ENCODE measurements at places on chromosomes 6 and 20. TPM values are rescaled to one million over a fixed set of nuclear protein-coding genes. Genes with fewer than 3 reads are reported as not detected.

- no peak for DNase-seq
Observed at GRCh38 chr20:46317685-46318177, 9.4 kb upstream of the CDH22 start.

GRCh38 chr6:372336-372911 lies 19.1 kb upstream of the IRF4 start:
- DNase-seq = no peak

DNA sequence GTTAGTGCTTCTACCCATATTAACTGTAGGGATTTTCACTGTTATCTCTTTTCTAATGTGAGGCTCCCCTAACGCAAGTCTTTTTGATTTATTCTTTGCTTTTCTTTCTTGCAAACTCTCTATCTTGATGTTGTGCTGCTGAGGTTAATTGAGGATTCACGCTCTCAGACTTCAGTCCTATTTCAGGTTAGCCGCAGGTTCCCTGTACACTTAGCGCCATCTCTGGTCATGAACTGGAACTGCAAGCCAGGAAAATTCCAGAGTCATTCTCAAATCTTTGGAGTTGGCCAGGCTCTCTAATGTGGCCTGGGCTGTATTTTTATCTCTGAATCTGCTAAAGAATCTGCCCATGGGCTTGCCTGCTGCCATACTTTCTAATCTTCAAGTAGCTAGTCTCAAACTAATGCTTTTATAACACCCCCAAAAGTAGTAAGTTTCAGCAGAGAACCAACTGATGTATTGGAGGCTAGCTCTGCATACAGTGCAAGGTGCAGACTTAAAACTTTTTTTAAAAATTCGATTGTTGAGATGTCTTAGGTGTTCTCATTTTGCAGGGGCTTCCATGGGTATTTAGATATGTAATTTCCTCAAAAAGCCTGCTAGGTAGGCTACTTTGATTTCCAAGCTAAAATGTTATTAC lies 91.1 kb upstream of the OPRM1 start:
- no peak for DNase-seq

DNA sequence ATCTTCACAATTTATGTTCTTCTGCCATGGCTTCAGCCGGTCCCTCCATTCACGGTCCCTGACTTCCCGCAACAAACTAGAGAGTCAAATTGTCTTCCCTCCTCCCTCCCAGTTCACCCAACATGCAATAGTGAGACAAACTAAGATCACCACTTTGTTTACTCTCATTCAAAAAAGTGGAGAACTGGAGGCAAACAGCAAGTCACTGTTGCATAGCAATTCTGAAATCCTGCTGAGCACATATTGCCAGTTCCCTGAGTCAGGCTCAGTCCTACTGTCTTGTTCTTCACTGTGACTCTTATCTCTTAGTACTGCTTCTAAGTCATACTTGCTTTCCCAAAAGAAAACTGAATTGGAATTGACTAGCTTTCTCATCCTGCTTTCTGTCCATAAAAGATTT lies 287.2 kb upstream of the SASH1 start:
- no peak for DNase-seq

- peak; percentile 75 for DNase-seq
Observed at GRCh38 chr6:45650524-45651135, 272.9 kb upstream of the SUPT3H start.

GRCh38 chr6:17965397-17965796 lies 22.0 kb downstream of the KIF13A start:
- no peak for DNase-seq

GRCh38 chr6:167722634-167723309 lies 103.9 kb upstream of the AFDN start:
- no peak for DNase-seq

- DNase-seq = peak; percentile 13
Observed at GRCh38 chr20:23668477-23668951, 20.3 kb downstream of the CST4 start.

GRCh38 chr6:11214084-11214833 lies 18.2 kb downstream of the NEDD9 start:
- no peak for DNase-seq

DNA sequence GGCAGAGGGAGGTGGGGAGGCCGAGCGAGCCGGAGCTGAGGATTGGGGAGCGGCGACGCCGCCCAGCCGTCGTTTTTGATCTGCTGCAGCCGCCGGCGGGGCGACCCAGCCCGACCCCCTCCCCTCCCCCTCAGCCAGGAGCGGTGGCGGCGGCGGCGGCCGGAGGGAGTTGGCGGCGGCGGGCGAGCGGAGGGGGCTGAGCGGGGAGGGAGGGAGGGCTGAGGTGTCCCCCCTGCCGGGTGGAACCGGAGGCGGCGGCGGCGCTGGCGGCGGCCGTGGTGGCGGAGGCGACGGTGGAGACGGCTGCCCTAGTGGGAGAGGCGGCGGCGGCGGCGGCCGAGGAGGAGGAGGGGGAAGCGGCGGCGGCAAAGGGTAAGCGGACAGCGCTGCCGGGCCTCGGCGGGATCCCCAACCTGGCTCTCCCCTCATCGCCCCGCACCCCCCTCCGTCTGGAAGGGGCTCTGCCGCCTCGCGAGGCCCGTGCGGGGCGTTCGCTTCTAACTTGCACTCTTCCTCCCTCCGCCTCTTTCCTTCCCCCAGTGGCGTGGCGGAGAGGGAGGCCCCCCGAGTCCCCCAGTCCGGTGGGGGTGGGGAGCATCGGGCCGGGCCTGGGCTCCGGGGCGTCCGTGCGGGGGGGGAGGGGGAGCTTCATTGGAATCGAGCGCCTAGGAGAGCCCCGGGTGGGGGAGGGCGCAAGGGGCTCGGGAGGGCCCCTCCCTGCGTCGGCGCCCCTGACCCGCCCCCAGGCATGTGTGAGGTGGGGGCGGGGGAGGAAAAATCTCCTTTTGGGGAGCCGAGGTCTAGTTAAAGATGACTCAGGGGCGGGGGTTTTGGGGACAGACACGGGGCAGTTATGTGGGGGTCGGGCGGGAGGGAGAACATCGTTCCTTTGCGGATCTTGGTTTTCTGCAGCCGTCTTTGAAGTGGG lies at the start of gene TAB2:
Gene TAB2, plus strand, starts transcription at position 69 of the 928 bp plus-strand sequence. CDS start 52,286 bp downstream, outside the sequence.
- DNase-seq = no peak

DNA sequence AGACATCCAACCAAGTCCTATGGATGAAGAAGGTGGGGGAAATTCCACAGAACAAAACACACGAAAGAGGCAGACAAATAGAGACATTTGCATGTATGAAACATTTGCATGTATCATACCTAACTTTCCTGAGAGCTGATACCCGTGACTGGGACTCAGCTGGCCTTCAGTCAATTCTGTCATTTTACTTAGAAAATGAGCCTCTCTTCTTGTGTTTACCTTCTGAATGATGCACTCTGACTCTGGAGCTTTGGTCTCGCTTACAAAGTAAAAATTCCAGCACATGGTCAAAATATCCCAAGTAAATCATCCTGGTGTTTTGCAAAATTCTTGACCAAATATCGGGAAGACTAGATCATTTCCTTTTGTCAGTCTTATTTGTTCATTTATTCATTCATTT lies 46.9 kb downstream of the MMUT start:
- no peak for DNase-seq

- no peak for DNase-seq
Observed at GRCh38 chr20:35743693-35744491, 1.8 kb upstream of the RBM39 start.

- DNase-seq = no peak
Observed at GRCh38 chr6:13579911-13580310, 5.5 kb downstream of the SIRT5 start.

DNA sequence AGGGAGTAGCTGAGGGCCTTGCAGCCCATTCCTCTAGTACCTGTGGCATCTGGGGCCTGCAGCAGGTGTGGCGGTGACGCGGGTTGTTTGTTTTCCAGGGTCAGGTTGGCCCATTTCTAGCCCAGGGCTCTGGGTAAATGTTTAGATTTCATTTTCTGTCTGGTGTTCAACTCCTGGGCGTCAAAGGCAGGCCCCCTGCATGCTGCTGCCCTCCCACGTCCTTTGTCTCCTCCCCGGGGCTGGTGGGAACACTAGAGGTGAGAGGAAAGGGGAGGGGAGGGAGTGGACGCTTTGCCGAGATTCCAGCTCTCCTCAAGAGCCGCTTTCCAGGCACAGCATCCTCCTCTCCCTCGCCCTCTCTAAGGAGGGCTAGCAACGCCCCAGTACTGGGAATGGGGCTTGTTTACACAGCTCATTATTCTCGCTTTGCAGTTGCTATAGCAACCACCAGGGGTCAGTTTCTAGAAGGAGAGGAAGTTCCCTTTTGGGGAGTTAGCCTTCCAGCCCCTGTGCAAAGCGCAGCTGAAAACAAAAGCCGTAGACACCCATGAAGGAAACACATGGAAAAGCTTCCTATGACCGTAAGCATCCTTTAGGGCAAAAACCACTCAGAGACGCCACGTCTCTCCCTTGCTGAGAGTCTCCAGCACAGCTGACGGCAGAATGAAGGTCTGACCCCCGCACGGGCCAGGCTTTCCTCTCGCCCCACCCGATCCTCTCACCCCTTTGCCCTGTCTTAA lies 170.6 kb downstream of the LY86 start:
- DNase-seq = peak; percentile 36

DNA sequence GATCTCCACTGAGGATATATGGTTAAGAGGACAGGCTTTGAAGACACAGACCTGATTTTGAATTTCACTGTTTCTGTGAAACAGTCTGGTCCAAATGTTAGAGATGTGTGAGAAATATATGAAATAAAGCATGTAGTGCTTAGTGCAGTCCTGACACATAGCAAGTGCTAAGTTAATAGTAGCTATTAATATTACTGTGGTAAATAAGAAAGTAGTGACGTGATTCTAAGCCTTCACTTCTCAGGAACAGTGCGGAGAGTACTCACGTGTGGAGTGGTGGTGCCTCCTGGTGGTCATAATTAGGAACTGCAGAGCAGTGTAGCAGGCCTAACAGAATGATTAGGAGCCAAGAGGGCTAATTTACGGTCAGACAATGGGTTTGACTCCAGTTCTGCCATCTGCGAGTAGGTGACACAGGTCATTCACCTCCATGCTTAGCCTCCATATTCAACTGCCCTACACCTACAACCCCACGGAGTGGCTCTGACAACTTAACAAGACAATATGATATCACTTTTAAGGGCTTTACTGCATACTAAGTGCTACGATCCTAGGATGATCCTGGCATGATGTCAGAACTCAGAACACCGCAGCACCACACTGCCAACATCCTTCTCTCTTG lies 106.2 kb downstream of the JPH2 start:
- DNase-seq = peak; percentile 40

GRCh38 chr6:74731204-74731603 lies 474.6 kb downstream of the COL12A1 start:
- no peak for DNase-seq

GRCh38 chr6:29547573-29547972 lies 12.0 kb downstream of the UBD start:
- DNase-seq = no peak

- no peak for DNase-seq
Observed at GRCh38 chr6:6925391-6926164, 182.2 kb upstream of the RREB1 start.

DNA sequence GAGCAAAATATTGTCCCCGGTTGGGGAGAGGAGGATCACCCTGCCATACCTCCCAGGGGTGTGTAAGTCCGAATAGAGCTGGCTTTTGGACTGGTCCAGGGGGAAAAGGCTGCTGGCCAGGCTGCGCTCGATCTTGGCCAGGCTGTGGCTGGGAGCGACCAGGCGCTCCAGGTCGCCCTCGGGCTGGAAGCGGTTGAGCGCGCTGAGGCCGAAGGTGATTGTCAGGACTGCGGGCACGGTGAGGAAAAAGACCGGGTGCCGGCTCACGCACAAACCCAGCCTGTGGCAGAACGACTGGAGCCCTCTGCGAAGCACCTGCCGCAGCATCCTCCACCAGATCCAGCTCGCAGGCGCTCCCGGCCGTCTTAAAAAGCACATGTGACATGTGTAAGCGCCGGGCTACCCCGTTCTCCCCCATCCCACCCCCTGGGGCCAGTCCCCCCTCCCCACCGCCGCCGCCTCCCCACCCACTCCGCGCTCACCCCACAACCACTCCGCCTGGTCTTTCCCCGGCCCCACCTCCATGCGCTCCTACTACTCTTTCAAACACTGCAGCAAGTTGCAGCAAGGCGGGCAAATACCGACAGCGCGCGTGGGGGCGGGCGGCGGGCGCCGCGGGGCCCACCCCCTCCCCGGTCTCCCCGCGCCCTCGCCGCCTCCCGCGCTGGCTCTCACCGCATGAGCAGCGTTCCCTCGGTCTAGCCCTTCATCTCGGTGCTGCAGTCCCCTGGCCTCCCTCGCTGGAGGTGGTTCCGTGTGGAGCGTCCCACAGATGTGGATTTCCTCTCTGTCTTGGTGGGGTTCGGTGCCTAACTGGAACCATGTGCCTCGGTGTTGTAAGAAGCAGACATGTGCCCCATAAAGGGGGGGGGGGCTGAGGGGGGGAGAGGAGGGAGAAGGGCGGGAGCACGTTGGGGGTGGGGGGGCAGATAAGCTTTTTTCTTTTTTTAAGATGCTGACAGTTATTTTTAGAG lies 42.4 kb downstream of the PTCHD4 start:
- no peak for DNase-seq

DNA sequence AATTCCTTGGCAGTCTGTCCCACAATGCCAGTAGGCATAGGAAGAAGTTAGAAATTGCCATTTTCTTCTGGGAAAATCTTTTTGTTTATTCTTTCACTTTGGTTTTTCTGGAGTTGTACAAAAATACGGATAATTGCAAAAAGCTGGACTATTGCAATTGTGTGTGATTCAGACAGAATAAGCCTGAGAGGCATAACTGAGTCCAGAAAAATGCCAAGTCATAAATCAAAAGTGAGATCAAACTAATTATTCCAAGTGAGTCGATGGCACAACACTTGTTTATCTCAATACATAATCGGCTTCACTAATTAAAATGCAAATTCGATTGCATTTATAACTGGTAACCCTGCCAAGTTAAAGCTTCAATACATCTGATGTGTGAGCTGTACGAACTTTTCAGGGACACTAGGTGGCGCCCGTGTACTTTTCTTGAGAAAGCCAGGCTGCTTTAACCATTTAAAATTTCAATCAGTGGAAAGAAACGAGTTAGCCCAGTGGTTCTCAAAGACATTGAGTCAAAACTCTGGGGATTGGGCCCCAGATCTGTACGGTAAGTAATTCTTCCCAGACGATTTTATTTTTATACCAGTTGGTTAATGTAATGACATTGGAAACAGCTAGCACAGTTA lies 102.6 kb downstream of the LAMP5 start:
- peak; percentile 15 for DNase-seq

Gene OXT
- not detected for total RNA-seq

Gene SLCO4A1
- total RNA-seq = 10.4 TPM

Gene VSTM2L
- 0.20 TPM for total RNA-seq

Gene PRDM13
- not detected for total RNA-seq

Gene OPRL1
- total RNA-seq = 2.0 TPM

Gene NRN1
- total RNA-seq = 1.7 TPM

Gene CYB5R4
- 8.6 TPM for total RNA-seq

Gene FAM162B
- 0.35 TPM for total RNA-seq

Gene PCK1
- not detected for total RNA-seq

Gene GHRH
- total RNA-seq = not detected

Gene RHAG
- not detected for total RNA-seq

Gene INSM1
- not detected for total RNA-seq

Gene APOM
- total RNA-seq = 0.40 TPM

Gene CD109
- 17.3 TPM for total RNA-seq

Gene NHSL1
- 15.4 TPM for total RNA-seq

Gene PM20D2
- total RNA-seq = 23.2 TPM

Gene AMD1
- total RNA-seq = 73.6 TPM

Gene C6orf132
- not detected for total RNA-seq

Gene CLDN20
- total RNA-seq = not detected

Measured in pulmonary artery endothelial cell (primary cell).